ENCODE measurements at places on chromosomes 16 and 17.

GRCh38 chr16:4646773-4647643 is 22.4 kb downstream of the MGRN1 start:
- DNase-seq, result no peak

DNA sequence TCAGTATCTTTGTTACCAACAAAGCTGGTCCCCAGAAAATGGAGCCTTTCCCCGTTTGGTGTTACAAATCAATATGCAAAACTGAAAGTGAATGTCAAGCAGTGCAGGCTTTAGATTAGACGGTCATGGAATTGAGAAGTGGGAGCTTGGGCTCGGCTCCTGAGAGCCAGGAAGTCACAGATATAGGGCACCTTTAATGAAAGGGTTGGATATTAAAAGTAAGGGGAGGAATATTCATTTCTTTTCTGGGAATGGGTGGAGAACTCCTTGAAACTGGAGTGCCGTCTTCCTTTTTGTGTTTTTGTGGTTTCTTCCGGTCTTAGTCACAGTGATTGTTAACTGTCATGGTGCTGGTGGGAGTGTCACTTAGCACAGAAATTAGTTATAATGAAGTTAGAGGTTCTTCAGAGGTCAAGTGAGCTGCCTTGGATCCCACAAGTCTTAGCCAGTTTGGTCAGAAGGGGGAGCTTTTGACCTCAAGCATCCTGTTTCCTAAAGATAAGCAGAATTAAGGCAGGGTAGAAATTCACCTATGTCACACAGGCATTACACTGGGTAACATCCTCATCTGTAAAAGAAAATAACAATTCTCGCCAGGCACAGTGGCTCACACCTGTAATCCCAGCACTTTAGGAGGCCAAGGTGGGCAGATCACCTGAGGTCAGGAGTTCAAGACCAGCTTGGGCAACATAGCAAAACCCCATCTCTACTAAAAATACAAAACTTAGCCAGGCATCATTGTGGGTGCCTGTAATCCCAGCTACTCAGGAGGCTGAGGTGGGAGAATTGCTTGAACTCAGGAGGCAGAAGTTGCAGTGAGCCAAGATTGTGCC is 9.6 kb upstream of the EIF1 start:
- no peak for DNase-seq

- DNase-seq, result no peak
These were observed 537 bp downstream of the GOSR1 start for GRCh38 chr17:30477774-30478115.

DNA sequence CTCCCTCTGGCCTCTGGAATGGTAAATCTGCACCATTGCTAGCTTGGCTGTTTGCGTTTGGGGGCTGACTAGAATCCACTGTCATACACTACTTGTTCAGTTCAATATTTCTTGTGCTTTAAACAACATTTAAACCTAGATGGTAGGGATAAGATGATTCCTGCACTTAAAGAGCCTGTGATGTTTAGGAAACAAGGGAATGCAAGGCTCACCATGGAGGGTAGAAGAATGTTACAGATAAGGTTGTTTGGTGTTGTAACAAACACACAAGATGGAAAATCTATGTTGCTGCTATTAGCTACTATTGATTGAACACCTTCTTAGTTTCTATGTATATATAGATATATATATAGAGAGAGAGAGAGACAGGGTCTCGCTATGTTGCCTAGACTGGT is 31.4 kb downstream of the YPEL2 start:
- no peak for DNase-seq

GRCh38 chr16:68802190-68802589 is 41.1 kb upstream of the TANGO6 start:
- no peak for DNase-seq

- no peak for DNase-seq
These were observed 33.6 kb downstream of the LGALS9 start for GRCh38 chr17:27664606-27664965.

DNA sequence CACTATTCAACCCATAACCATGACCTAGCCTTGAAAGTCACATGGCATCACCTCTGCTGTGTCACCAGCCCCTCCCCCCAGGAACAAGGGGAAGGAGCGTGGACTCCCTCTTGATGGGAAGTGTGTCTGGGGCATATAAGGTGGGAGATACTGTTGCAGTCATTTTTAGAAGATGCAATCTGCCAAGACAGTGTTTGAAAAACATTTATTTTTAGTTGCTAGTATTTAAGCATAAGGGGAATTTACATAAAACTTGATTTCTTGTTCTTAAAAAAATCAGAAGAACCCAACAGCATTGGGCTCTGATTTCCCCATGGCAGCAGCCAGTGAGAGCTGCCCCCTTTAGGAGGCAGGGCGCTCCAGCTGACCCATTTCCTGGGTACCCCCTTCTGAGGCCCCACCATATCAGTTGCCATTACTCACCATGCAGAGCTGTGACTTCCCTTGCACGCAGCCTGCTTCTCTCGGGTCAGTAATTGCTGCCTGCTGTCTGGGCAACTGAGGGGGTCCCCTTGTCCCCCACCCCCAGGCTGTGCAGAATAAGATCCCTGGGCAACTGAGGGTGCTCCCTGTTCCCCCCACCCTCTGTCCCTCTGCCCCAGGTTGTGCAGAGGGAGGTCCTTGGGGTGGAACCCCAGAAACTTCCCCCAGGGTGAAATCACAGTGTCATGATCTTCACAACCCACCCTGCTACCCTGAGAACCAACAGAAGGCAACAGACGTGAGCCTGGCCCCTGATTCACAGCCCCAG is 11.8 kb upstream of the CDC42EP4 start:
- no peak for DNase-seq

DNA sequence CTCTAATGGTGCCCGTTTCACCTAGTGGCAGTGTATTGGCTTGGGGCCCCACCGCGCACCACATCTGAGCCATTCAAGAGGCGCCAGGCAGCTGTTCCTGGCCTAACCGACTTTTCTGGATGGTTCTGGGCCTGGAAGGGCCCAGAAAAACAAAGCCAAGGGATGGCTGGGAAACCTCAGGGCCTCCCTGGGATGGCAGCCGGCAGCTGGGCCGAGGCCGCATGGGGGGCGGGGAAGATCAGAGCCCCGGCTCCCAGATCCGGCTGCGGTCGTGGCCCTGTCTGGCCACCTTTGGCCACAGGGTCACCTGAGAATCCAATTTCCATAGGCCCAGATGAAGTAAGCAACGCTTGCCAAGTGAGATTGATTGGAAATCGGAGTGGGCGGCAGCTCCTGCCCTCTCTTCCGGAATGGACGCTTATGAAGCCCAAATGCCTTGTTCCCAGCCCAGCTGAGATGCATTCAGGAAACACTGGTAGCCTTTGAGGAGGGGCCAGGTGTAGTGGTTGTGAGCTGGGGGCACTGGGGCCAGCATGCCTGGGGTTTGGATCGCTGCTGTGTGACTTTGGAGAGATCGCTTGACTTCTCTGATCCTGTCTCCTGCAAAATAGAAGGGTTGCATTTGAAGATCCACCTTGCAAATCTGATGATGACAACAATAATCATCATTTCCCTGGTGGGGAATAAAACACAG is 163.8 kb upstream of the GSE1 start:
- no peak for DNase-seq

GRCh38 chr17:73140566-73140965 is 24.2 kb upstream of the SSTR2 start:
- DNase-seq, result no peak

DNA sequence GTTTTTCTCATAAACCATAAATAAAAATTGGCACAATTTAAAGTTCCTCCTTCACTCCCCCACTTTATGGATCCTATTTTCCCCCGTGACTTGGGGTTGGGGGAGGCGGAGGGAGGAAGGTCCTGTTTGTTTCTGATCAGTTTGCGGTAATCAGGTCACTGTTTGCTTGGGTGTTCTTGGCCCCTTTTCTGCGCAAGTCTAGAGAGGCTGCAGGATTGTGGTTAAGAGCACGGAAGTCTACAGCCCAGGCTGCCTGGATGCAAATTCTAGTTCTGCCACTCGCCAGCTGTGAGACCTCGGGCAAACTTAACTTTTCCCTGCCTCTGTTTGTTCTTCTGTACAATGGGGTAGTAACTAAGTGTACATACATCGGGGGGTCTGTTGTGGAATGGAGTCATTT is 12.1 kb downstream of the ATP2C2 start:
- DNase-seq, result no peak

- DNase-seq, result no peak
These were observed 93.9 kb downstream of the YPEL2 start for GRCh38 chr17:59425085-59425931.

- no peak for DNase-seq
These were observed at the start of gene CRAMP1 for GRCh38 chr16:1612320-1613111. Gene CRAMP1 (plus strand): TSS chr16:1612360. CDS start chr16:1614640, 2,280 bp downstream.

DNA sequence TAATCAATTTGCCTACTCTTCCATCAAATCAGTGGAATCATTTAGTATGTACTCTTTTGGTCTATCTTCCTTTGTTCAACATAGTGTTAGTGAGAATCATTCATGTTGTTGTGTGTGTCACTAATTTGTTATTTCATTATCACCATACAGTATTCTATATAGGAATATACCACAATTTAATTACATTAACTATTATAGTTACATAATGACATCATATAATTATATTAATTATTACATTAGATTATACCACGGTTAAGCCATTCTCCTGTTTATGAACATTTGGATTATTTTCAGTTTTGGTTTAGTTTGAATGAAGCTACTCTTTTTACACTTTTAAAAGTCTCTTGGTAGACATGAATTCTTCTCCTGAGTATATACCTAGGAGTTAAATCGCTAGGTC is 40.4 kb downstream of the MYO1D start:
- no peak for DNase-seq
